Activated CD4-positive, alpha-beta T cell treated with anti-CD3 and anti-CD28 coated beads for 1 hour (primary cell): ENCODE measurements at places on chromosomes 7 and 10.

DNA sequence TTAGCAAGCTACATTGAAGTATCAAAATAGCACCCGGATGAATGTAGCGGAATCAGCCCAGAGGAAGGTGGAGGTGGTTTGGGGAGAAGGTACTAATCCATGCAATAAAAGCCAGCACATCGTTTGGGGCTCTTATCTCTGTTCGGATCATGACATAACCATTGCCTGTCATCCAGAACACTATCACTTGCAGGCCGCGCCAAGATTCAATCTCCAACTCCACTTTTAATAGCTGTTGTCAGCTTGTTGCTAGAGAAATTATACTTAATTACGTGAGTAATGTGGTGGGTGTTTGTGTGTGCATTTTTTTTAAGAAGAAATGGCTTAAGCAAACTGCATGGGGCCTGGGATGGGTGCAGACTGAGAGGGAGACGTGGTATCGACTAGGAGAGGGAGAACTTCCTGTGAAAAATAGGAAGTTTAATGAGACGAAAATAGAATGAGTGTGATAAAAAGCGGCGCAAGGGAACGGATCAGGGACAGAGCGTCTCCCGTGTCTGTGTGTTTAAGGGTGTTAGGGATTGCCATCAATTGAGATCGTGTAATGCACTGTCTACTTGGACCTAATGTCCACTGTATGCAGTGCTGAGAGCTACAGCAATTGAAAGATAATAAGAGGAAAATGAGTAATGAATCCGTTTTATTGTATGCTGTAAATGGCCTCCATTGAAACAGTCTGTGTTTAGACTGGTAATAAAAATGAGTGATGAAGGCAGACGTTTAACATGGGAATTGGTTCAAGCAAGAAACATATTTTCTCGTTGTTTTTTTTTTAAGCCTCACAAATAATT lies 27.6 kb upstream of the SFMBT2 start:
- no peak for DNase-seq

GRCh38 chr7:144824360-144824759 lies 11.5 kb downstream of the TPK1 start:
- DNase-seq = no peak

GRCh38 chr7:151819866-151820265 lies 57.0 kb downstream of the PRKAG2 start:
- DNase-seq = no peak

- no peak for DNase-seq
Measured at GRCh38 chr10:78937800-78938694, 130.7 kb upstream of the ZMIZ1 start.

- no peak for DNase-seq
Measured at GRCh38 chr7:91949221-91950009, 8.8 kb downstream of the AKAP9 start.

- no peak for DNase-seq
Measured at GRCh38 chr7:5429253-5429856, 5.7 kb upstream of the TNRC18 start.

DNA sequence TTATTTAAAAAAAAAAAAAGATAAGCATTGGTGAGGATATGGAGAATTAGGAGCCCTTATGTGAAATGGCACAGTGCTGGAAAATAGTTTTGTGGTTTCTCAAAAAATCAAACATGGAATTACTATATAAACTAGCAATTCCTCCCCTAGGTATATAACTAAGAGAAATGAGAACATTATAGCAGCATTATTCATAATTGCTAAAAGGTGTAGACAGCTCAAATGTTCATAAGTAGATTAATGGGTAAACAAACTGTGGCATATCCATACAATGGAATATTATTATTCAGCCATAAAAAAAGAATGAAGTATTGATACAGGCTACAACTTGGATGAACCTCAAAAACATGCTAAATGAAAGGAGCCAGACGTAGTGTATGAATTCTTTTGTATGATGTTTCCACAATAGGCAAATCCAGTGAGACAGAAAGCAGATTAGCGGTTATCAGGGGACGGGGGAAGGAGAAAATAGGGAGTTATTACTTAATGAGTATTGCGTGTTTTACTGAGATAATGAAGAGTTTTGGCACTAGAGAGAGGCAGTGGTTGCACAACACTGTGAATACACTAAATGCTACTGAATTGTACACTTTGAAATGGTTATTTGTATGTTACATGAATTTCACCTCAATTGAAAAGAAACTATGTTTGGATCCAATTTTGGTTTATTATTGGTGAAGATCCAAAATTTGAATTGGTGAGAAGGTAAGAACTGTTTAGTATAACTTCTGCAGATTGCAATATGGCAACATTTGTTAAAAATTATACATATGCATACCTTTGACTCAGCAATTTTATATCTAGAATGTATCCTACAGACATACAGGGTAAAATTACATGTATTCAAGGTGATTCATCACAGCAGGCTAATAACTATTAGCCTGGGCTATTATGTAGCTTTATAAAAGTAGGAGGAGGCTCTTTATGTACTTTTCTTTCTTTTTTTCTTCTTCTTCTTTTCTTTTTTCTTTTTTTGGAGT lies 69.7 kb downstream of the VCL start:
- no peak for DNase-seq

- no peak for DNase-seq
Measured at GRCh38 chr7:151585744-151586393, 66.2 kb upstream of the RHEB start.

- DNase-seq = no peak
Measured at GRCh38 chr7:115984105-115984504, 46.5 kb downstream of the TFEC start.

DNA sequence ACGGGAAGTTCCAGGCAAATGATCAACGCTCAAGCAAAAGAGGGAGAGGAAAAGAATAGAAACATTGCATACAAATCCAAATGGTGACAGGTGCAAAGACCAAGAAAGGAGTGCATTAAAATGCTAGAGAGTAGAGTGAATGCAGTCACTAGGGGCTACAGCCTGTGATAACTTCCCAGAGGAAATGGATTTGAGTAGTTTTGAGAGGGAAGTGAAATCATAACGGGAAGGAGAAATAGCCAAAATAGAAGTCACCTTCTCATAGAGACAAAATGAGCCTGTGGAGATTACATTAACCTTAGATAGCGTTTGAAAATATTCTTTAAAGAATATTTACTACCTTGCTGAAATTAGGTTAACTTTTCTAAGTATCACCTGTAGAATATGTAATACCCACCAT lies 26.5 kb downstream of the NUP42 start:
- DNase-seq = no peak

DNA sequence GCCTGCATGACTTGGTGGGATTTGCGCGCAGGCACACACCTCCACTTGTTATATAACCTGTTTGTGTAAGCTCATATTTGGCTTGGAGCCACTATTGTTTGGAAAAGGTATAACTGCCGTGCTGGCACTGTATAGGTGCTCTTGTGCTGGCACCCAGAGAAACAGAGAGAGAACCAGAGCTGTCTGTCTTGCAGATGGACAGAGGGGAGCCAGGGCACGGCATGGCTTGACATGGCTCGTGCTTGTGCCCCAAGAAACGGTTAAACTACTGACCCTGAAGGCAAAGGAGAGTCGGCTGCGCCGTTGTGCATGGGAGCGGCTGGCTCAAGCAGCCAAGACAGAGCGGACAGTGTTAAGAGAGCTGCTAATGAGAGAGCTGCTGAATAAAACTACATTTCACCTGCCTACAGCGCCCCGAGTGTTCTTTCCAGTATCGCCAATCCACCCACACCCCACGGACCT lies 23.2 kb downstream of the RAPGEF5 start:
- no peak for DNase-seq

- no peak for DNase-seq
Measured at GRCh38 chr7:110186334-110186733, 904.6 kb upstream of the LRRN3 start.

GRCh38 chr10:24952707-24953645 lies 570 bp upstream of the PRTFDC1 start:
- DNase-seq = peak; percentile 32

DNA sequence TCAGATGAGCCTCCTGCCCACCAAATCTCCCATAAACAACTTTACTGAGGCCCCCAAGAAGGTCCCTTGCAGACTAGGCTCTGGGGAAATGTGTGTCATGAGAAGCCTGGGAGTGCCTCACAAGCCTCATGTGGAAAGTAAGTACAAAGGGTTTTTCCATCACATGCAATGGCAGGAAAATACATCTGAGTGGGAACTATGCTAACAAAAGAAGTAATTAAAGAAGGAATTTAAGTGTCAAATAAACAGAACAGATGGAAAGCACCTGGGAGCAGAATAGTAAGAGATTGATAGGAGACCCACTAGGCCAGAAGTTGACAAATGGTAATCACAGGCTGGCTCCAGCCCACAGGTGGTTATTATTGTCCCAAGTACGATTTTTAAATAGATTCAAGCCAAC lies 20.5 kb downstream of the GSAP start:
- DNase-seq = no peak

DNA sequence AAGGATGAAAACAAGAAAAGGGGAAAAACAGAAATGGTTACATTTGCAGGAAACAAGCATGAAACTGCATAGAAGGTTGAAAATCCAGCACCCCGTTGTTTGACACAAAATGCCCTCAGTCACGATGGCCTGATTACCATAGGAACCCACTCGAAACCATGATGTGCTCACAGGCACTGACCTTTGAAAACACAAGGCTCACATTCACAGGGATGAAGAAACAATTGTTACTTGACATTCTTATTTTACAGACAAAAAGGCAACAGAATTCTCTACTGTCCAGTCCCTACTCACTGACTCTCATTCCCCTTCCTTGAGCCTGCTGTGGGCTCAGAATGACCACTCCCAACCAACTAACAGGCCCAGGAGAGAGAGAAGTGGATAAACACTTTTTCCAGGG lies 131.4 kb upstream of the PDLIM1 start:
- no peak for DNase-seq

DNA sequence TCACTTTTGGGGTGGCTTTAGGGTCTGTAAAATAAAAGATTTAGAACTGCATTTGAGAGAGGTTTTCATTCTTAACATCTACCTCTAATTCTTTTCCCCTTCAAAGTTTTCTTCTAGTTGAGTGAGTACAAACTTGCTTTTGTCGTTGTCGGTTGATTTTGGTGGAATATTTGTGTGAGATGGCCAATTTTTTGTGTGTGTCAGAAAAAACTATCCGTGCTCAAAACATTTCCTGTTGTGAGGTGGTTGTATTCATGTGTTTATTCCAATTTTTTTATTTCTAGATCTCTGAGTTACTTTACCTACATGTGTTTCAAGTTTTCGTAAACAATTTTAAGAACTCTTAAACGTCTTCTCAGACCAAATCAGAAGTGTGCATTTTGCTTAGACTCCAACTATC lies 1.6 kb downstream of the AHR start:
- no peak for DNase-seq

DNA sequence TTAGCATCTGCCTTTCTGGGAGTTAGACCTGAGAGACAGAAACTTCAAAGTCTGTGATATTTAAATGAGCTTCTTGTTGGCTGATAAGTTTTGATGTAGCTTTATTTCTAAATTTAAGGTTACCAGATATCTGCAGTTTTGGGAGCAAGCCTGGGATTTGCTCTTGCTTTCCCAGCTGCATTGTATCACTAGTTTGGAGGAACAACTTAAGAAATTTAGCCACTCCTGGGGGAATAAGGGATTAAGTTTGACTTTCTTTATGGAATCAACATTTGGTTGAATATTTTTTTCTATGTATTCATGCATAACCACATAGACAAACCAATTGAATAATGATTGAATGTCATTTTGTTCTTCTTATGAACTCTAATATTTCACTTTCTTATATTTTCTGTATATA lies 178.6 kb downstream of the POLR1F start:
- DNase-seq = no peak

DNA sequence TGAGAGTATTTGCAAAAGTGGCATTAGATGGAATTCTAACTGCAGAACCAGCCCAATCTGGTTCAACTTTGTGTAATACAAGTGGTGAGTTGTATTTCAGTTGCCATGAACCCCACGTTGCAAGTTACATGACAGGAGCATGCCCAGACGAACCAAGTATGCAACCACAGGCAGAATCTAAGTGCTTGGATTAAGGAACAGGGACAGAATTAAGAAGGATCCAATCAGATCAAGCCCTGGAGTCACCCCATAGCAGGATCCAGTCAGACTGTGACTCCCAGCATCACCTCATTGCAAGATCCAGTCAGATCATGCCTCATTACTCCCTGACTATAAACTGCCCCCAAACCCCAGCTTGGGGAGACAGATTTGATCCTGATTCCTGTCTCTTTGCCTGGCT lies 388.7 kb upstream of the NRP1 start:
- no peak for DNase-seq

DNA sequence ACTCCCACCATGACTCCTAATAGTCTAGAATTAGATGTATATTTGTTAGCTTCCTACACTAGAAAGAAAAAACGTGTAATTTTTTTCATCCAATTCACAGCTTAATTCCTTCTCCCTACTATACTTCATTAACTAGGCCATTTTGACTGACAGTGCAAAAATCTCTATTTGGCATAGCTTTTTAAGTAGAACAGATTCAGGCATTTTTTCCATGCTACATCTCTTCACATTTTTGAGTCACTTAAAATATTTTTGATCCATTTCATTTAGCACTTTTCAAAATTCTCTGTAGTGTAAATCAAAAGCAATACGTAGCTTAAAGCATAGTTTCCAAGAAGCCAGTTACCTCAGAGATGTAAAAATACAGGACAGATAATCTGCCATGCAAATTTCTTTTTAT lies 391.1 kb upstream of the NPVF start:
- DNase-seq = no peak

GRCh38 chr7:46786221-46786954 lies 795.5 kb downstream of the TNS3 start:
- DNase-seq = no peak

- DNase-seq = no peak
Measured at GRCh38 chr7:16734148-16734726, 19.3 kb upstream of the TSPAN13 start.

DNA sequence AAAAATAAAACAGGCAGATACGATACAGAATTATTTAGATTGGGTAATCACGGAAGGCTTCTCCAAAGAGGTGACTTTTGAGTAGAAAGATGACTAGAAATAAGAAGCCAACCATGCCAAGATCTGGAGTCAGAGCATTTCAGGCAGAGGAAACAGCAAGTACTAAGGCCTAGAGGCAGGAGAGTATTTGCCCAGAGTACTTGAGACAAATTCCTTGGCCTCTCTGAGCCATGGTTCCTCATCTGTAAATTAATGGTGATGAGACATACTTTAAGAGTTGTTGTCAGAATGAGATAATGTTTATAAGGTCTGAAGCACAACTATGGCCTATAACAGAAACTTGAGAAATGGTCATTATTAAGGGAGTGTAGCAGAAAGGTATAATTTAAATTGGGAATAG lies 15.8 kb upstream of the GPR37 start:
- no peak for DNase-seq

- DNase-seq = no peak
Measured at GRCh38 chr10:122658356-122659049, 41.1 kb downstream of the C10orf120 start.
